ENCODE measurements at places on chromosomes 3 and 15.

DNA sequence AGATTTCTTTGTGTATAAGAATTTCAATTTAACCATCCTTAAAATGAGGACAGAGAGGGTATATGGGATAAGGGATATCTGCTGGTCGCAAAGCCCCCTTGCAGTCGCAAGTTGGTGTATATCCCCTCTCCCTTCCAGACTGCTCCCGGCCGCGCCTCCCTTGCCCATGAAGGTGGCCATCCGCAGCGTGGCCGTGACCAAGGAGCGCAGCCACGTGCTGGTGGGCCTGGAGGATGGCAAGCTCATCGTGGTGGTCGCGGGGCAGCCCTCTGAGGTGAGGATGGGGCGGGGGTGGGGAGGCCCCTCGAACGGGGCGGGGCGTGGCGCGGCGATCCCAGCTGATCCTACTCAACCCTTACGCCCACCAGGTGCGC, 29.4 kb downstream of the NBEAL2 start:
- DNase-seq, result no peak

DNA sequence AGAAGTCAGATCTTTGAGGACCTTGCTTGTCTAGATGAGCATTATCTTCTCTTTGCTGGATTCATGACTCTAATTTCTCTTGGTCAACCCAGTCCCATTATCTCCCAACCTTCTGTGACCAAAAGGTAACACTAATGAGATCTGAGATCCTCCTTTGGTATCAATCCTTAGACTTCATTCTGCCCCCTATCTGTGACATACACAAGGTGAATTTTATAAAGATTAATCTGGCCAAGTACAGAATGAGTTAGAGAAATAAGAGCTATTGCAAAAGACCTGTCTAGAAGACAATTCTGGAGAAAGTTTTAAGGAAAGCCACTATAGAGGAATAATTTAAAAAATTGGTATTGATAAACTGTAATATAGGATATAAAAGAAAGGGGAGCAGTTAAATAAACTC, 113.8 kb upstream of the KCNMB2 start:
- DNase-seq, result no peak

GRCh38 chr15:63354821-63355650, 26.6 kb downstream of the CA12 start:
- DNase-seq, result no peak

DNA sequence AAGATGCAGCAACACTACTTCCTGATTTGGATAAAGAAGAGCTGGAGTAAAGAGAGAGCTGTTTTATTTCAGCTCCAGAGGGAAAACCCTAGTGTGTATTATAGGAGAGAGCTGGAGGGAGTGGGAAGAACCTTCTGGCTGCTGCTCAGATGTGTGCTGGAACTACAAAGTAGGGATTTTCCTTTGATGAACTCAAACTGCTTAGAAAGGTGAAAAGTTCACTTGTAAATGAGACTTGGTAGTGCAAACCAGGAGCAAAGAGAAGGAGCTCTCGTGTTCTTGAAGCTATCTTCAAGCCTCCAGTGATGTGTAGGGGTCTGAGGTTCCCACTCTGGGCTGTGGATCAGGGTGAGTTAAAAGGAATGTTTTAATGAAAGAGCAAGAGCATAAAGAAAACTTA, 110.4 kb downstream of the EDEM1 start:
- DNase-seq, result no peak

GRCh38 chr3:159739969-159740368, 248.7 kb upstream of the IL12A start:
- no peak for DNase-seq

GRCh38 chr15:57559875-57560274, 31.8 kb upstream of the MYZAP start:
- DNase-seq, result peak; percentile 81

- DNase-seq, result no peak
These were observed 8.4 kb downstream of the STT3B start for GRCh38 chr3:31541089-31541488.

- DNase-seq, result no peak
These were observed 237.3 kb upstream of the ZBTB20 start for GRCh38 chr3:115384381-115384780.

DNA sequence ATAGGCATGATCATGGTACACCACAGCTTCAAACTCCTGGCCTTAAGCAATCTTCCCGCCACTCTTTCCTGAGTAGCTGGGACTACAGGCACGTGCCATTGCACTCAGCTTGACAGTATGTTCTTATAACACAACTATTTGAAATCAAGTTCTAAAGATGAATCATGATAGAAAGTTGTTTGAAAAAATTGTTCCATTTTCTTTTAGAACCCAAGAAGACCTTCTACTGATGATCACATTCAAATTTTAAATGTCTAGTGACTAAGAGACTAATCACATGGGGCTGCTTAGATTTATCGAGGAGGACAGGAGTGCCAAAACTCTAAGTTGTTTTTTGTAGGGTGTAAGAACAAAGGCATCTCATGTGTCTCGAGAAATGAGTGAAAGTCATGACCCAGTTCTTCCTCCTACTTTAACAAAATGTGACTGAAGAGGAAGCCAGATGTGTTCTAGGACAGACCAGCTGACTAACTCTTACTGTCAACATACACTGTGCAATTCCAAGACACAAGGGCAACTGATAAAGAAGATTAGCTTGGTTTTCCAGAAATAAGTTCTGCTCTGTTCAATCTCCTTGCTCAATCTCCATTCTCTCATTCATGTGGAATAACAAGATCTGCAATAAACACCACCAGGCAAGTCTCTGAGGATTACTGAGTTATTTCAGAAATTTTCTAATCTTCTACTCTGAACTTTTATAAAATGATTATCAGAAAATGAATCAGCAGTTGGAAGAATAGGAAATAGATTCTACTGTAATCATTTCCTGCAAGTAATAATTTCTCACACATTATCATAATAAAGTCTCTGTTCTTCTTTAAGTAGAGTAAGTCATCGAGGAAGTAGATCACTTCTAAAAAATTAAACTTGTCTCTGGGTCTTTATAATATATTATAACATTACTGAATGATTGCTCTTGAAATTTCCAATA, 122.6 kb upstream of the CCNL1 start:
- DNase-seq, result no peak

DNA sequence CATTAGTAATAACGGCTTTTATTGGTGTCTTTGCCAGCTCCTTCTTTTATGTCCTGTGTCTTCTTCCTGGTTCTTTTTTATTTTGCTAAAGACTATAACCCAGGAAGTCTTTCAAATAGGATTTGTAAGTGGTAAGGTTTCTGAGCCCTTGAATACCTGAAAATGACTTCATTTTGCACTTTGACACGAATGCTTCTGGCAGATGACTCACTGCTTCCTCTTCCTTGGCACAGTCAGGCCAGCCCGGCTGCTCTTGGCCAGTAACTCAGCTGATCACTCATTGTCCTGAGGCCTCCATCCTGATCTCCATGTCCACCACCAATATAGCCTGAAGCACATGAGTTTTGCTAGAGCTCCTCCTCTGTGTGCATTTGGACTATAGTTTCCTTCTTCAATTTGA, 48.7 kb upstream of the NR2E3 start:
- DNase-seq, result no peak

DNA sequence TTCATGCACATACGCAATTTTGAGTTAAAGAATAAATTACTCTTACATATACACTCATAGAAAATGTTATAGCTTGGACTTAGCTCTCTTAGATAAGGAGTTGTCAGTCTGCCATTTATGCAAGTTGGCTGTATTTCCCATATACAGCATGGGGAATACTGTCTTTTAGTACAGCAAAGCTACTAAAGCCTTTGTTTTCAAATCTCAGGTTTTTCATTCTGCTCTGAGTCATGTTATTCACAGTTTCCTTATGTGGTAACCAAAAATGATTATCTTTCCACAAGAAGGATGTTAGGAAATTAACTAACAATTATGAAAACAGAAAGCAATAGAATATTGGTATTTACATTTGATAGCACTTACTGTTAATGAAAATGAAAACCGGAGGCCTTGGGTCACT, 4.3 kb upstream of the TIPARP start:
- no peak for DNase-seq

- DNase-seq, result no peak
These were observed 157.8 kb upstream of the ROPN1 start for GRCh38 chr3:124149771-124150170.

- no peak for DNase-seq
These were observed 27.2 kb upstream of the PLSCR4 start for GRCh38 chr3:146277953-146278631.

- DNase-seq, result no peak
These were observed 72.3 kb downstream of the CHSY1 start for GRCh38 chr15:101179341-101180153.

- DNase-seq, result no peak
These were observed 46.8 kb downstream of the CHDH start for GRCh38 chr3:53799338-53799865.

GRCh38 chr3:106341087-106341486, 472.3 kb upstream of the CBLB start:
- DNase-seq, result no peak

DNA sequence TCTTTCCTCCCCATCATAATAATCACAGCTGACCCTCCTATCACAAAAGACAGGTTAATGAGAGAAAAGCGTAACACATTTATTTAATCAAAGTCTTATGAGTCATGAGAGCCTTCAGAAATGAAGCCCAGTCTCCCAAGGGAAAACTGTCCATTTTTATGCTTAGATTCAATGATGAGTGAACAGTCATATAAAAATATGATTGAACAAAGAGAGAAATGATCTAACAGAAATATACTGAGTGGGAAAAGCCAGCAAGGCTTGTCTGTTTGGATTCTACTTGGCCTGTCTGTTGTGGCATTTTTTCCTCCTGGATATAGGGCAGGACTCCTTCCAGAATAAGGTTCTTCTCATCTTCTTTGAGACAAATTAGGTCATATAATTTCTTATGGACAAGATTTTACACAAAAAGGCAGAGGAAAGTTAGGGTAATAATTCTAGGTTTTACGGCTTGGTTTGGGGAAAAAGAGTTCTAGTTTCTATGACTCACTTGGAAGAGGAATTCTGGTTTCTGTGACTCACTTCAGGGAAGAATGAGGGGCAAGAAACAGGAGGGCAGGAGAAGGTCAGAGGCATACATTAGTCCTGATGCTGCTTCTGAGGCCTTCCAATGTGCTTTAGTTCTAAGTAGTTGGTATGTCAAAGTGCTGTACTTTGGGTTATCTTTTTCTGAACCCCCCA, 534.2 kb downstream of the ZIC1 start:
- no peak for DNase-seq

DNA sequence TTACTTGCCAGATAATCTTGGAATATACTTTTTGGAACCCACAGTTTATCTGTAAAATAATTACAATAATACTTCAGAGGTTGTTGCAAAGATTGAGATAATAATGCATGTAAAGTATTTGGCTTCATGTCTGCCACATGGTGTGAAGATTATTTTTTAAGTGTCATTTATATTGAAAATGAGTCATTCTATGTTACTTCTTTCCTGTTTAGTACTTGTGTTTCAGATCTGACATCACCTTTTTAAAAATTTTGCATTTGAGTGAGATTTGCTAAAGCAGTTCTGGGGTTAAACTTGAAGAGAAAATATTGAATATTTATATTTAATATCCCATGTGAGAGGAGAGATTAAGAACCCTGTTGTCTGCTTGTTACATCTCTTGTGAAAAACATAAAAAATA, 31.2 kb downstream of the IQGAP1 start:
- no peak for DNase-seq

- DNase-seq, result no peak
These were observed 8.3 kb upstream of the LMOD3 start for GRCh38 chr3:69130689-69131088.

- no peak for DNase-seq
These were observed 50.6 kb upstream of the TBC1D23 start for GRCh38 chr3:100209948-100210771.

DNA sequence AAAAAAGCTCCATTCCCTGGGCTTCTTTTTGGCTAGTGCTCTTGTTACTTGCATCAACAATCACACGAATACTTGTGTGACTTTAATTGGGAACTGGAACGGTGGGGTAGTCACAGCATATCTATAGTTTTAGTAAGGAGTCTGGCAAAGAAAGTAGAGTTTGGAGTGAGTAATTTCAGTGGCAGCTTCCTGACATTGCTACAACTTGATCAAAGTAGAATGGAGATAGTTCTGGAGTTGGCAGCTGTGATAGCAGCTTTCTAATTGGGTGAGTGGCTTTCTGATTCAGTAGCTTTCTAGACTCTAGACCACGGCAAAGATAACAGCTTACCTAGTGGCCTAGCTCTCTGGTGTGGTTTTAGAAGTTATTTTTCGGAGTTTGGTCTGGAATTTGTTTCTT, 475.0 kb downstream of the TUSC7 start:
- DNase-seq, result no peak

DNA sequence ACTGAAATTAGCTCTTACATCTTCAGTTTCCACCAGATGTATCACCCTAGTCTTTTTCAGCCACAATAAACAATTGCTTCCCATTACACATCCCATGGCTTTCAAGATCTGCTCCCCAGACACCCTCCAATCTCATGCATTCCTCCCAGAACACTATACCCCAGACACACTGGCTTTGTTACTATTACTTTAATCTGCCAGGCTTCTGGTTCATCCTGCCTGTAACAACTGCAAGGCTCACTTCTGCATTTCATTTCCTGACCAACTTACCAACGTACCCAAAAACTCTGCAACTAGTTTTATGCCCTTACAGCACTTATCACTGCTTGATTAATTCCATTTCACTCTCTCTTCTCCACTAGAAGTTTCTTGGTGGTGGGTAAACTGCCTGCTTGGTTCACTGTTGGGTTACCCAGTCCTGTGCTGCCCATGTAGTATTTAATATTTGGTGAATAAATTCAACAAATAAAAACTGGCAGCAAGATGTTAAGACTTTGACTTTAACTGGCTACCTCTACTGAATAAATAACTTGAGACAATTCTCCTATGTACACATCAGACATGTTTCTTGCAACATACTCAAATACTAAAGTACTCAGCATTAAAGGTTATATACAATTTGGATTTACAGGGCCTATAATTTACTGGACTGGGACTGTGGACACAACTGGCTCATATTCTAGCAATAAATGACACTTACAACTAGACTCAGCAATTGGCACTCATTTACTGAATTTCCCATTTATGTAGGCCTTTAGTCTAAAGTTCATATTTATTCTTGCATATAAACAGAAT, 2.7 kb downstream of the RPL22L1 start:
- no peak for DNase-seq

- DNase-seq, result no peak
These were observed 354.6 kb upstream of the ROPN1 start for GRCh38 chr3:124346487-124346886.

DNA sequence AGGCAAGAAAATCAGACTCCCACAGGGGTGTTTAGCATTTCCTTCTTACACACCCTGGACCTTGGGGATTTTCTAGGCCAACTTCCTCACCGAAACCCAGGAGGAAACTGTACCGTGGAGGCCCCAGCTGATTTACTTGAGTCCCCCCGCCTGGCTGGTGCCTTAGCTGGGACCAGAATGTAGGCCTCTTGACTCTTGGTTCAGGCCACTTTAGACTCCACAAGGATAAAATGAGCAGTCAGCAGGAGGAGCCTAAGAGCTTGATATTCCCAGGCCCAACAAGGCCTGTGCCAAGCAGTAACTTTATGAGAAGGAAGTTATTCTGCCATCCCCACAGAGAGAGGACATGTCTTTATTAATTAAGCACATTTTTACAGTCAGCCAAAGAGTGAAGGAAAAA, 4.6 kb upstream of the APBA2 start:
- DNase-seq, result no peak

GRCh38 chr3:71636001-71636400, 52.5 kb upstream of the FOXP1 start:
- DNase-seq, result no peak

All from posterior cingulate gyrus (tissue), 11 donors.